ENCODE measurements at places on chromosomes 5 and 9.

DNA sequence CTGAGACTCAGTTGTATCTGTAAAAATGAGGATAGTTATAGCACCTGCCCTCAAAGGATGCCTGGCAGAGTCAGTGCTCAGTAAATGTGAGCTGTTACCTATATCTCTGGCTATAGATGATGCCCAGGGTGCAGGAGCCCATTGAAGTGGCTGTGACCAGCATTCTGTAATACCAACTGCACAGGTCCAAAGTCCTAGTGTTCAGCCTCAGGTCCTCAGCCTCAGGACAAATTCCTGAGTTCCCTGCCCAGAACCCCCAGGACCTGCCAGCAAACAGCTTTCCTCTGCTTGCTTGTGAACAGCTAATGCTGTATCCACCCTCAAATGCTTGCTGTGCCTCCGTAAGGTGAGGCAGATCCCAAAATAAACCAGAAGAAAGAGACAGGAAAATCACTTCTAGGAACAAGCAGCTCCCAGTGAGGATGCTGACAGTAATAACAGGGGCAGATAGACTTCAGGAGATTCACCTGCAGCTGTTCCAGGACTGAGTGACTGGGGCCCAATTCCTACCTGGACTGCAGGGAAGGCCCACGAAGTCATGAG, 80.8 kb downstream of the SIL1 start:
- DNase-seq: no peak

- DNase-seq: no peak
These were observed 3.4 kb upstream of the PAXX start for GRCh38 chr9:136988872-136989271.

GRCh38 chr5:163565931-163566608, 60.7 kb downstream of the MAT2B start:
- DNase-seq: peak; percentile 3

- no peak for DNase-seq
These were observed 25.9 kb upstream of the ALDH1A1 start for GRCh38 chr9:72978744-72979143.

DNA sequence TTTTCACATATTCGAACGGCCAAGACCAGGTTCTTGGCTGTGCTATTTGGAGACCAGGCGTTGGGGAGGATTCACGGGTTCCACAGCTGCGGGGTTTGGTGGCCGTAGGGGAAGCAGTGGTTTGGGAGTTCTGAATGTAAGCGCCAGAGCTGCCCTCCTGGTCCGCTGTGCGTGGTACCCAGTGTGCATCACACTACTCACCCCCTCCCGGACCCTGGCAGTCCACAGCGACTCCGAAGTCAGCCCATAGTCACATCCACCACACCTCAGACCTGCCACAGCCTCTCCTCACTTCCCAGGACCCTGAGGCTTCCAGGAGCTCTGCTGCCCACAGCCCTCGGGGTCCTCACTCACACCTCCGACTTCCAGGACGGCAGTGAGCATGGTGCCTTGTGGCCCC, 26.8 kb downstream of the AMBP start:
- DNase-seq: no peak

DNA sequence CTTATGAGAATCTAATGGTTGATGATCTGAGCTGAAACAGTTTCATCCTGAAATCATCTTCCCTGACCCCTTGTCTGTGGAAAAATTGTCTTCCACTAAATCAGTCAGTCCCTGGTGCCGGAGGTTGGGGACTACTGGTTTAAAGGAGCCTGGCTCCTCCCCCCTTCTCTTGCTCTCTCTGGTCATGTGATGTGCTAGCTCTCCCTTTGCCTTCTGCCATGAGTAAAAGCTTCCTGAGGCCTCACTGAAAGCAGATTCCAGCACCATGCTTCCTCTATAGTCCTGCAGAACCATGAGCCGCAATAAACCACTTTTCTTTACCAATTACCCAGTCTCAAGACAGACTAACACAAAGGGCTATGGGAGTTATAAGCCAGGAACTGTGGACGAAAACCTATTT, 54.7 kb downstream of the RASA1 start:
- DNase-seq: no peak

DNA sequence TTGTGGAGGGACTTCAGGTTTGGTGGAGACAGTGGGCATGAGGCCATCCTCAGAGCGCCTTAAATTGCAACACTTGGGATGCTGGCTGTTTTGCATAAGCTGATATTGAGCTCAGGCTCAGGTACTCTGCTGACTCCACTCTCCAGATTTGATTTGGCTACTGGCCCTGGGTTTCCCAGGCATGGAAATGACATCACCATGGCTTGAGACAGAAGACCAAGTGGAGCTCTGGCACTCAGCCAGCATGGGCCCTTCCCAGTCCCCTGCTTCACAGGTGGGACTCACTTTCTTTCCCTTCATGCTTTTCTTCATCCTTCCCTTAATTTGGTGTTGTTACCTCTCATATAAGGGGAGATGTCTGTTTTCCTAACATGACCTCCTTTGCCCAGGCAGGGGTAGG, 72.0 kb upstream of the IL12B start:
- DNase-seq: no peak

DNA sequence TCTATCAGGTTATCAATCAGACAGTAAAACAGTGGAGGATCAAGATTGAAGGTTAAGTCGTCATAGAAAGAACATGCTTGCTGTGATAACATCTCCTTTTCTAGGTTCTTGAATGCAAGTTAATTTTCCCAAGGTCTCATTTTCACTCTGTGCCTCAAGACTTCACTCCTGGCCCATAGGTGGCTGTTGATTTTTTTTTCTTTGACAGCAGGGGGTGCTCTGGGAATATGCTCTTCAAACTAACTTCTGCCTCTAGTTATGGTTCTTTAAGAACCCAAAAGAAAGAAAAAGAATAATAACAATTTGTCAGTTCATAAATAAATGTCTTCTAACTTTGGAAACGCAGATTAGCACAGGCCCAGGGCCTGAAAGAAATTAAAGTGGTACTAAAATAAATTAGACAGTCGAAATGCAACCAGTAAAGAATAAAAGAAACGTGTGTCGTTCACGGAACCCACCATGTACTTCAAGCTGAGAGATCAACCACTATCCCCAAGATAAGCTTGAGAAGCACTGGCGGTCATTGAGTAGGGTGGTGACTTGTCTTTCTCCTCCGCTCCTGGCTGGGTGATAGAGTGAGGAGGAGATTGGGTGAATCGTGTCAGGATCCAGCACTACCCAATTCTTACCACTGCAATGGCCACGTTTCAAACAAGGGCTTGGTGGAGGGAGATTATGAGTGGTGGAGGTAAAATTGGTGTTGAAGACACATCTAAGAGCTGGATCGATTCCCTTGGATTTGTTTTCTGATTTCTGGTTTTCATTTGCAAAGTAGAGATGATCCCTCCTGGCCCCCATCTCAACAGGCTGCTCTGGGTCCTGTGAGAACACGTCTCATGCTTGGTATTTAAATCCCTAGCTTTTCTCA, 93.4 kb upstream of the IRX4 start:
- DNase-seq: no peak

- DNase-seq: no peak
These were observed 622 bp upstream of the ISL1 start for GRCh38 chr5:51382521-51383130.

- no peak for DNase-seq
These were observed 53.3 kb downstream of the SEMA6A start for GRCh38 chr5:116521173-116521872.

GRCh38 chr5:57243286-57244137, 69.7 kb downstream of the GPBP1 start:
- no peak for DNase-seq

DNA sequence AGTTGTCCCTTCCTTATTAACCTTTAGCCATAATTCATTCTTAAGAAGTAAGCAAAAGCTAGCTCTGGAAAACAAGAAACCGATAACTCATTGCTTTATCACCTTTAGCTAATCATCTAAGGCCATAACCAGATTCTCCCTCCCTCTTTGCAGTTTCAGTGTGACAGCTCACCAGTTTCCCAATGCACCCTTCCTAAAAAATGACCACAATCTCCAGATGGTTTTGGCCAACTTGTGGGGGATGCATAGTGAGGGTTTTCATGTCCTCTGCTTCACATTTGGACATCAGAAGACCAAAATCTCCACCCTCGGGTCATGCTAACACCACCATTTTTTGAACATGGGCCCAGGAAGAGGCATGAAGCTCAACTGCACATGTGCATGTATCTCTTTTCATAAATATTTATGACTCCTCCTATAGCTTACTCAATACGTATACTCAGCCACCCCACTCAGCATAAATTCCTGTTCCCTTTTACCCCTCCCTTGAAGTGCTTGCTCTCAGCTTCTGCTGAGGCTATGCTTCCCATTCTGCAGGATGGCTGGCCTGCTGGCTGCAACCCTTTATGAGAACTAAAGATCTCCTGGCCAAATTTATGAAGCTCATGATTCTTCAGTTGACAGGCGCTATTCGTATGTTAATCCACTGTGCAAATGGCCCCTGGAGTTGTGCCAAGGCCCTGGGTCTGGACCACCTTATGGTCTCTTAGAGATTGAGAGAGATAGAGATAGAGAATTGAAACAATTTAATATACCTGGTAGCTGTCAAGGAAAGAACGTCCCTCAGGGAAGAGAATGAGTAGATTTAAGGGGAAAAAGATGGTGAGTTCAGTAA, 14.8 kb downstream of the PPP3R2 start:
- DNase-seq: no peak

DNA sequence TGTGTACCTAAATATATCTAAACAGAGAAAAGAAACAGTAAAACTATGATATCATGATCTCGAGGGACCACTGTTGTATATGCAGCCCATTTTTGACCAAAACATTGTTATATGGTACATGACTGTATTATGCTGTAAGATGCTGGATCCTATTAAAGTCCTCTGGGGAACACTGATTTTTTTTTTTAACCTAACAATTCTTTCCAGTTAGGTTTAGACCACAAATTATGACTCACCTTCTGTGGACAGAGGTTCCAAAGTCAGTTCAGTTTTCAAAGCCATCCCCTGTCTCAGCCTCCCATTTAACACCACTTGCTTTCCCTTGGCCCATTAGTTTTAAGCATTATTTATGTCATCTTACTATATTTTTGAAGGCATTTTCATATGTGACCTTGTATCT, 27.1 kb downstream of the TRMO start:
- DNase-seq: no peak

DNA sequence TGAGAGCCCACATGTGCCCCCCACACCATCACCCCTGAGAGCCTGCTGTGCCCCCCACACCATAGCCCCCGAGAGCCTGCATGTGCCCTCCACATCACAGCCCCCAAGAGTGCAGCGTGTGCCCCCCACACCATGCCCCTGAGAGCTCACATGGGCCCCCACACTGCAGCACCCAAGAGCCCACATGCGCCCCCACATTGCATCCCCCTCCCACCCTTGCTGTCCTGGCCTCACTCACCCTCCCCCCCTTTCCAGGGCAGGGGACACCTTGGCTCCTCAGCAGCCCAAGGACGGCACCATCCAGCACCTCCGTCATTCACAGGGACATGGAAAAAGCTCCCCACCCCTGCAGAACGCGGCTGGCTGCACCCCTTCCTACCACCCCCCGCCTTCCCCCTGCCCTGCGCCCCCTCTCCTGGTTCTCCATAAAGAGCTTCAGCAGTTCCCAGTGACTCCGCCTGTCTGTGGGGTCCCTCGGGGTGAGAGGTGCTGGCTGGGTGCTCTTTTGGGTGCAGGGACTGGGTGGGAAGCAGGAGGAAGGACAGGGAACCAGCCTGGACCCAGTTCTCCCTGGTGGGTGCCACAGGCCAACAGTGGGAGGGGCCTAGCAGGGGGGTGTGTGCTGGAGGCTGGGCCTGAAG, 5.0 kb downstream of the LCN1 start:
- no peak for DNase-seq

DNA sequence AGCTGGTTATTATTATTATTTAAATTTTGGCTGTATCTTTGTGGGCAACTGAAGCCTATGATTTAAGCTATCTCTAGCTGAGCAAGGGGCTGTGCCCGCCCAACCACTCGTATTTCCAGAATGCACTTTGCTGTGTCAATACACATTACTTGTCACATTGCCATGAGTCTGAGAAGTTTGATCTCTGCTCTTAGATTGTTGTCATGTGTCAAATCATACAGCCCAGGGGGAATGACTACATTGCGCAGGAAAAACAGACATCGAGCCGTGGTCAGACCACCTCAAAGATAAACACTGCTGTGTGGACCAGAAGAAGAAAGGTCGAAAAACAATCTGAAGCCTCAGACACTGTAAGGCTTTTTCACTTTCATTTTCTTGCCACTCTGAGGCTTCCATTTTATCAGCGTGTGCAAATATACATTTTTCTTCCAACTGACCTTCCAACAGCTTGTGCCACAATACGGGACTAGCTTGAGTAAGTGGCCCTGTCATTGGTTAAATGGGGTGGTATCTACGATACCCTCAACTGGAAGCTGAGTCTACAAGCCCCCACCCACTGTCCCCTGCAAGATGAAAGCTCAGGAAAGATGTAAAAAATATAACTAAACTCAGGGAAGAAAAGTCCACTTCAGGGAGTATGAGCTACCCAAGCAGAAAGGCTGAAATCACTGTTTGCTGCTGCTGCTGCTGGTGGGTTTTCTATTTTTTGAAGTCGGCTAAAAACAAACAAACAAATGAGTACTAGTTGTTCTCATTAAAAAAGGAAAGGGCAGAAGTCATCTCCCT, 603.0 kb downstream of the BNC2 start:
- DNase-seq: no peak

GRCh38 chr5:98330871-98331270, 442.6 kb upstream of the RGMB start:
- DNase-seq: no peak

DNA sequence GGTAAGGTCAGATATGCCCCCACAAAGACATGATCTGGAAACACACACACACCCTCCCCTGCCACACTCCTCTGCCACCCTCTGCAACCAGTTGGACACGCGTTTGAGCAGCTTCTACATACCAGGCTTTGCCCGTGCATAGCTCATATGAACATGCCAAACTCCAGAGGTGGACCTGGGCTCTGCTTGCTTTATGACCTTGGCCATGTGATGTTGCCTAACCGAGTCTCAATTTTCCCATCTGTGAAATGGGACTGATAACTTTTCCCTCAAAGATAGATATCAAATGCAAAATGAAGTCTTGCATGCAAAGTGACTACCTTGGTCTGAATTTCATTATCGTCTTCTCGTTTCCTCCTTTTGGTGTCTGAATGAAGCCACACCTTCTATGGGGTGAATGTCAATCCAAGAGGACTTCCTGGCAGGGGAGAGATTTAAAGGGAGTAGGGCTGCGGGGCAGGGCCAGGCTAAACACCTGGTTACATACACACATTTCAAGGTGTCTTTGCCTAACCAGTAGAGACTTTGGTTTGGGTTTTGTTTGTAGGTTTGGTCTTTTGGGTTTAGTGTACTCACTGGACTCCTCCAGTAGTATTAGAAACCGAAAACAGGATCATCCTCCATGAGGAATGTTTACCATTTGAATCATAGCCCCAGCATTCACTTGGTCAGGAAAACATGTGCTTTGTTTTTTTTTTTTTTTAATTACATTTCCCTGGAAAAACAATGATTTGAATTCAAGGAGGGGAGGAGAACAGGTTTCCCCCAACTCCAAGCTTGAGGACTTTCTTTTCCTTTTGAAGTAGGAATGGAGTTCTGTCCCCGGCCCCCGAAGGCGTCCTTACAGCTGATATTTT, 63.2 kb downstream of the COL27A1 start:
- DNase-seq: no peak

DNA sequence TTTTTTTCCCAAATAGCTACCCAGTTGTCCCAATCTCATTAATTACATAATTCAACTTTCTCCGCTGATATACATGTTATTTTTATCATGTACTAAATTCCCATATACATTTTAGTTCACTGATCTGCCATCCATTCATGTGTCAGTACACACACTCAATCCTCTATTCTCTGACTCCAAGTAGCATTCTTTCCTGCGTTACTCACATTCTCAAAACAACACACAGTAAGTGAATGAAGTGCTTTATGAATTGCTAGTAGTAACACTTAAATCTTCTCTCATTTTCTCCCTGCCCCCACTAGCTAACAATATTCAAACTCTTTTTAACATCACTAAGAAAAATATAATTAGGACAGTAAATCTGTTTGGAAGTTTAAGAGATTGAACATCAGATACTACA, 8.9 kb downstream of the ZNF366 start:
- DNase-seq: no peak
